HCEC 1CT (cell line): ENCODE measurements at places on chromosomes 1 and 21.

DNA sequence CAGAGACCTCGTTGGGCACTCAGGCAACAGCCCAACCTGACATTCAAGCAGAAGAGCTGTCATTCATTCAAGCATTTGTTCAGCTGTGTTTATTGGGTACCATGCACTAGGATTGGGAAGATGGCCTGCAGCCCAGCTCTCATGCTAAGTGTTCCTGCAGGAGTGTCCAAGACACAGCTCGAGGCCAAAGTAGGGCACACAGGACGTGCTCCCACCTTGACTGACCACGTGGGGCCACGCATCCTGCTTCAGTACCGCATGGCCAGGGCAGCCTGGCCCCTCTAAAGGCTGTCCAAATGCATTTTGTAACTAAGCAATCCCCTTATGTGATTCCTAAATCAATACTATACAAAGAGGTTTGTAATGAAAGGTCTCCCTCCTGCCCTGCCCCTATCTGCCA is 9.7 kb downstream of the PYCR2 start:
- no peak for DNase-seq

- peak; percentile 46 for DNase-seq
These were observed 524 bp downstream of the TP53BP2 start for GRCh38 chr1:223845037-223845809.

DNA sequence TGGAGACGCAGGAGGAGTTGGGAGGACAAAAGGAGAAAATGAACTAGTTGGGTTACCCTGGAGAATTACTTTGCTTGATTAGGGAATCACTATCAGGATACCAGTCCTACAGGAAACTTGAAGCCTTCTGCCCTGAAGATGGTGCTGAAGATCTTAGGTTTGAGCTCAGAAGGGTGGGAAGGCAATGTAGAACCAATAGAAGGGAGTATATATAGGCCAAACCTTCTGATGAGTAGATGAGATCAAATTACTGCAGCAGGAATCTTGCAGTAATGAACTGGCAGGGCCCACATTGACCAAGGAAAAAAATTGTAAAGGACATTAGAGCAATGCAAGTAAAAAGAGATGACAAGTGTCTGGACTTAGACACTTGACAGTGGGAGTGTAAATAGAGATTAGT is 116.3 kb upstream of the CACYBP start:
- peak; percentile 54 for DNase-seq

DNA sequence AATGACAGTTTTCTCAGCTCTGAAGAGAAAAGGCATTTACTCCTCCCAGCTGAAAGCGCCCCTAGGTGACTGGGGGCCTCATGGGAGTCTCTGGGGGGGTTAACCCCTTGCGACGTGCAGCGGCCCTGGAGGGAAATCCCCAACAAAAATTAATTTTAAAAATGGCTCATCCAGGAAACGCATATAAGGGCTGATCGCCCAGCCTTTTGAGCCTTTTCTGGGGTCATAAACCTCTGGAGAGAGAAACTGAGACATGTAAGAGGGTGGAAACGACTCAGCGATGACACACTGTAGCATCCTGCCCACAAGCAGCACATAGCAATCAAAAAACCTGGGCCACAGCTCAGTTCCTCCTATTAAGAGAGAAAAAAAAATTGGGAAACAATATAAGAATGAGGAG is 20.4 kb upstream of the HPDL start:
- peak; percentile 56 for DNase-seq
